ENCODE measurements at places on chromosomes 13 and 19. TPM values are rescaled to one million over a fixed set of nuclear protein-coding genes. Genes with fewer than 3 reads are reported as not detected.

URI1 gene
- total RNA-seq, result 42.0 TPM

NUP62 gene
- total RNA-seq, result 44.7 TPM

IZUMO2 gene
- total RNA-seq, result not detected

TMEM255B gene
- total RNA-seq, result 7.1 TPM

TDRD12 gene
- total RNA-seq, result 0.22 TPM

TTC9B gene
- not detected for total RNA-seq

TNNI3 gene
- not detected for total RNA-seq

DNA sequence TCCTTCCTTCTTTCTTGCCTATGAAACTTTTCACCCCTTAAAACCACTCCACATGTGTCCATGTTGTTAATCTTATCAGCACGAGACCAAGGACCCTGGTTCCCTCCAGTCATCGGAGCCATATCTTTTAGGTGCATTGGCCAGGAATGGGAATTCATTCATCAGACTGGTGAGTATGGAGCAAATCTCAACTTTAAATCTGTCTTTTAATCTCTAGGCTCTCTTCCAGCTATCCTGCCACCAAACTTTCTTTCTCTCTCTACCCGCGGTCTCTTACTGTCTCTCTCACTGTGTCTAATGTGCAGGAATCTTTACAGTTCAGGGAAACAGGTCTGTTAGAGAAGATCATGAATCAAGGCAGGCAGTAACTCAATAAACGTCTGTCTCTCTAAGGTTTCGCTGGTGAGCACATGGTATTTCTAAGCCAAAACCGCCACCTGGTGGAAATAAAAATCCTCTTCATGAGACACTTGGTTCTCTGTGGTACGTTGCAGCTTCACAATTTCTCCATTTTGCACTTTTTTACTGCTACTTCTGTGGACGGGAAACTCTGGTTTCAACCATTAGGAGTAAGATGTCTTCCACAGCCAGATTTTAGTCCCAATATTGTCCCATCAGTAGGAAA is 16.1 kb downstream of the LGALS16 start:
- no peaks in the 10 kb centered on the region for H3K4me1 ChIP-seq
- H3K27me3 ChIP-seq, result peaks cover 31% of the 10 kb centered on the region
- H3K36me3 ChIP-seq, result no peaks in the 10 kb centered on the region

GRCh38 chr13:45602183-45603170 is 13.1 kb downstream of the ERICH6B start:
- DNase-seq, result no peak
- no peak overlapping the region for H3K4me3 ChIP-seq
- no peaks in the 10 kb centered on the region for H3K4me1 ChIP-seq
- no peak overlapping the region for H3K27ac ChIP-seq

DNA sequence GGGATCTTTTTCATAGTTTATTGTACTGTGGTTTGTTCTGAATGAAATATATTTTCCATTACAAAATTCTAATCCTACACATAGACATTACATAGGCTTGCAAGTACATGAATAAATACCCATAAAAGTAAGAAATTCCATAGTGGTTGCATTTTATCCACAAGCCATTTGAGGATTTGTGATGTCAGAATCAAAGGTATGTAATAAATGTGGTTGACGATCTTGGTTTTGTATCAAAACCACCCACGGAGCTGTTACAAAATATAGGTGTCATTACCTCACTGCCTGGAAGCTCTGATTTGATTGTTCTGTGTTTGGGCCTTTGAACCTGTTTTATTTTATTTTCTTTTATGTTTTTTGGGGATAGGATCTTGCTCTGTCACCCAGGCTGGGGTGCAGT is 125.1 kb downstream of the NALCN start:
- H3K4me1 ChIP-seq, result peaks cover 48% of the 10 kb centered on the region
- H3K36me3 ChIP-seq, result peaks cover 15% of the 10 kb centered on the region
- no peak overlapping the region for H3K4me3 ChIP-seq
- DNase-seq, result no peak
- H3K27ac ChIP-seq, result peak overlapping the region; percentile 72
- no peaks in the 10 kb centered on the region for H3K27me3 ChIP-seq

GRCh38 chr19:31284621-31285020 is 64.6 kb downstream of the TSHZ3 start:
- peaks cover 18% of the 10 kb centered on the region for H3K4me1 ChIP-seq
- DNase-seq, result no peak
- no peaks in the 10 kb centered on the region for H3K36me3 ChIP-seq
- no peaks in the 10 kb centered on the region for H3K27me3 ChIP-seq
- no peak overlapping the region for H3K27ac ChIP-seq

GRCh38 chr19:35052599-35053190 is 11.2 kb downstream of the HPN start:
- no peaks in the 10 kb centered on the region for H3K36me3 ChIP-seq
- H3K27me3 ChIP-seq, result peaks cover 18% of the 10 kb centered on the region
- peaks cover 4% of the 10 kb centered on the region for H3K4me1 ChIP-seq
- DNase-seq, result no peak

DNA sequence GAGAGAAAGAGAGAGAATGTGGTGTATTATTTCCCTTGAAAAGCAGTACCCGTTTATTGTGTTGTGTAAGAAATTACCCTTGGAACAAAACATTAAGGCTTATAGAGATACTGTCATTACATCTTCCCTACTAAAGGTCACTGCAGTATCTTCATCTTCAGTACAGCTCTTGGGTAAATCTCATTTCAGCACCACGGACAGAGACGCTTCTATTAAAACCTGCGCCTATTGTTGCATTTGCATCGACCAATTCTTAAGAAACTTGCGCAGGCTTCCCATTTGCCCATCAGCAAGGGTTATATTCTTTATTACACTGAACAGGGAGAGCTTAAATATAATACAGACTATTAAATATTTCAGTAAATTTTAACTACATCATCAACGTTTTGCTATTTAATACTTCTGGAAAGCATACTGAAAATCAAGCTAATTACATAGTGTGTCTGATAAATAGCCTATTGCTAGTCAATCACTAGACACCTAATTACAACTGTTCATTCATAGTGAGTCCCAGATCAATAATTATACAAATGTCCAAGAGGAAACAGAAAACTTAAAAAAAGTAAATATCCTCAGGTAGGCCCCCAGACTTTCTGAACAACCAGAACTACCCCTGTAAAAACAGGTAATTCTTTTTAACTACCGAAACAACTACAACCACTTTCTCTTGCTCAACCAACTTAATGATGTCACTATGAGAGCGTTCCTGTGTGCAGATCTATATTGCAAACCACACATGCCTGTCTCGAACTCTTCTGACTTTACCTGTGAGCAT is 350.6 kb downstream of the LIG4 start:
- H3K4me3 ChIP-seq, result peak overlapping the region; percentile 81
- no peak overlapping the region for H3K27ac ChIP-seq
- peaks cover 18% of the 10 kb centered on the region for H3K27me3 ChIP-seq
- no peaks in the 10 kb centered on the region for H3K36me3 ChIP-seq
- DNase-seq, result no peak

DNA sequence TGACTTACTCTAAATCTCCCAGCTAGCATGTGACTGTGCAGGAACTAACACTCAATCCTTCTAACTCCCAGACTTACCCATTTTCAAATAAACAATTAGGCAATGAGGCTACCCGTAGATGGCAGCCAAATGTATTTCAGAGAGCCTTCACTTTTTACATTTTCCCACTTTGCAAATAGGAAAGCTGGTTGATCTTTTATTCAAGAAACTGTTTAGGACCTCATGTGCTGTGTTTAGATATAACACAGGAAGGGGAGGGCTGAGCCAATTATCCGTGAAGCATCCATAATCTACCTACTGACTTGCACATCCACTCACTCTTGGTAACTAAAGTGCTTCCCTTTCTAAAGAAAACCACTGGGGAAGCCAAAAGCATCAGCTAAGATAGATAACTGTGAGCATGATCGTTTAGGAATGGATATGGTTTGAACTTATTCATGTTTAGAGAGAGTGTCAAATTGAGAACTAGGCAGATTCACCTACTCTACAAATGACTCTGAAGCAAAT is 33.4 kb downstream of the MBNL2 start:
- H3K36me3 ChIP-seq, result no peaks in the 10 kb centered on the region
- H3K27me3 ChIP-seq, result no peaks in the 10 kb centered on the region
- no peak for DNase-seq
- H3K4me3 ChIP-seq, result no peak overlapping the region

GRCh38 chr13:28597641-28598040 is 61.3 kb upstream of the POMP start:
- no peak overlapping the region for H3K4me3 ChIP-seq
- H3K4me1 ChIP-seq, result peaks cover 5% of the 10 kb centered on the region
- H3K36me3 ChIP-seq, result no peaks in the 10 kb centered on the region
- no peaks in the 10 kb centered on the region for H3K27me3 ChIP-seq
- no peak overlapping the region for H3K27ac ChIP-seq

DNA sequence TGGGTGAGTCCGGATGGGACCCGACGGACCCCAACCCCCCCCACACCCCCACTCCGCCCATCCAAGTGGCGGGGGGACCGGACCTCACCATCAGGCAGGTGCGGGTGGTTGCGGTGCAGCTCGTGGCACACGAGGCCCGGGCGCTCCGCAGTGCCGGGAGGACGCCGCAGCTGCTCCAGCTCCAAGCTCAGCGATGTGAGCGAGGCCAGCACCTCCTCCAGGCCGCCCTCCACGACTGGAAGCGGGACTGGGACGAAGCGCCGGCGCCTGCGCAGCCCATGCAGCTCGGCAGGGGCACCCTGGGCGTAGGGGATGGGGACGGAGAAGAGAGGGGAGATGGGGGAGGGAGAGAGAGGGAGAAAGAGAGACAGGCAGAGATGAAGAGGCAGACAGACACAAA is 30.1 kb upstream of the OLFM2 start:
- H3K4me3 ChIP-seq, result no peak overlapping the region
- DNase-seq, result no peak

GRCh38 chr19:3608750-3609322 is 2.2 kb upstream of the TBXA2R start:
- peaks cover 3% of the 10 kb centered on the region for H3K36me3 ChIP-seq
- no peaks in the 10 kb centered on the region for H3K27me3 ChIP-seq
- H3K27ac ChIP-seq, result no peak overlapping the region
- no peak for DNase-seq
- H3K4me3 ChIP-seq, result no peak overlapping the region

- H3K27ac ChIP-seq, result no peak overlapping the region
- peaks cover 15% of the 10 kb centered on the region for H3K4me1 ChIP-seq
- peak overlapping the region; percentile 79 for H3K4me3 ChIP-seq
- no peaks in the 10 kb centered on the region for H3K27me3 ChIP-seq
Measured at GRCh38 chr19:57599377-57599760, 316 bp upstream of the ZNF530 start.

GRCh38 chr19:55482156-55482961 is 2.6 kb upstream of the NAT14 start:
- H3K4me1 ChIP-seq, result peaks cover 39% of the 10 kb centered on the region
- H3K36me3 ChIP-seq, result no peaks in the 10 kb centered on the region
- H3K27ac ChIP-seq, result no peak overlapping the region
- H3K4me3 ChIP-seq, result no peak overlapping the region
- no peak for DNase-seq

GRCh38 chr13:111225810-111226546 is 94.5 kb upstream of the TEX29 start:
- no peak for DNase-seq
- peaks cover 16% of the 10 kb centered on the region for H3K36me3 ChIP-seq
- no peaks in the 10 kb centered on the region for H3K27me3 ChIP-seq
- no peak overlapping the region for H3K4me3 ChIP-seq

DNA sequence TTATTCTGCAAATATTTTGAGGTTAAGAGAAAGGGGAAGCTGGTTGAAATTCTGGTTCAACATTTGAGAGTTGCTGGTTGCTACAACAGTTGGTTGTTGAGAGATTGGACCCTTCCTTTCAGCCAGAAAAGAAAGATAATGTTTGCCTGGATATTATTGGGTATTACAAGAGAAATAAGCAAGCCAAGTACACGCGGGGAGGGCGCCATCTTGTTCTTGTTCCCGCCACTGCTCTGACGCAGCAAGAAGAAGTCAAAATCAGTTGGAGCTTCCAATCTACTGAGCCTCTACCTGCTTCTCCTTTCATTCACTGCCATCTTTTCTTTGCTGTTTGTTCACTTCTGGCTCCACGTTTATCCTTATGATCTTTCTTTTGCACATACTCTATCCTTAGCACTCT is 18.4 kb downstream of the BSPH1 start:
- no peaks in the 10 kb centered on the region for H3K4me1 ChIP-seq
- no peak for DNase-seq
- H3K27ac ChIP-seq, result no peak overlapping the region
- H3K4me3 ChIP-seq, result no peak overlapping the region
- peaks cover 3% of the 10 kb centered on the region for H3K36me3 ChIP-seq

- H3K36me3 ChIP-seq, result no peaks in the 10 kb centered on the region
- no peak for DNase-seq
- no peak overlapping the region for H3K4me3 ChIP-seq
- peaks cover 56% of the 10 kb centered on the region for H3K4me1 ChIP-seq
- no peaks in the 10 kb centered on the region for H3K27me3 ChIP-seq
Measured at GRCh38 chr13:30742901-30743300, 7.6 kb downstream of the ALOX5AP start.

DNA sequence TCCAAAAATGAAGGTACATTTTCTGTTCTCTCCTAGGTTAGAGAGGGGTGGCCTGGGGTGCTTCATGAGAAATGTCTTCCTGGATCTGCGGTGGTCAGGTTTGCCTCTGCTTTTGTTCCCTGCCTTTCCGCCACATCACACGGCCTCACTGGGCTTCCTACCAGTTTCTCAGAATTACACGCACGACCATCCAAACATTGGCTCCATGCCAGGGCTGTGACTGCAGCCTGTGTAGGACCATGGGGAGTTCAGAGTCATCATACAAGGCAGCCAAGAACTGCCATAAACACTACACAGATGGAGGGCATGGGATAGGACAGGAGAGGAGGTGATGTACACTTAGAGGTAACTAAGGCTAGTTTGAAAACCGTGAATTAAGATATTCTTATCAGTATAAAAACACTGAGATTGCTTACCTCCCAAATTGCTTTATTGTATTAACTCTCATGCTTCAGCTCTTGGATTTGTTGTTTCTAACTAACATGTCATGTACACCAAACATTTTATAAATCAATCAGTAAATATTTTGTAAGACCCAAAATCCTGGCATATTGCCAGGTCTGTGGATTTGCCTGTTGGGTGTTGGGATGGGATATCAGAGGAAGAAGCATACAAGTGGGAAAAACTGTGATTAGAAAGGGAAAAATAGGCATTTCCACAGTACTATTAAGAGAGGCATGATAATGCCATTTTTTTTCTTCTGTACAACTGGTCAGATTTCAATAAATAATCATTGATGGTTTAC is 45.2 kb downstream of the CDADC1 start:
- no peak overlapping the region for H3K4me3 ChIP-seq
- no peaks in the 10 kb centered on the region for H3K36me3 ChIP-seq
- no peaks in the 10 kb centered on the region for H3K27me3 ChIP-seq
- peak overlapping the region; percentile 79 for H3K27ac ChIP-seq
- DNase-seq, result no peak
- H3K4me1 ChIP-seq, result peaks cover 11% of the 10 kb centered on the region

Measured in chondrocyte (in vitro differentiated cells).